Stimulated activated CD4-positive, alpha-beta T cell treated with anti-CD3 and anti-CD28 coated beads, Interleukin-1b, Interleukin-23, amount 100 ng/mL, for 1 hour (primary cell): ENCODE measurements at places on chromosomes 2 and 18.

GRCh38 chr2:16127958-16128357 lies 187.6 kb downstream of the MYCN start:
- DNase-seq: no peak

- DNase-seq: no peak
Measured at GRCh38 chr2:213065583-213066442, 85.6 kb downstream of the IKZF2 start.

DNA sequence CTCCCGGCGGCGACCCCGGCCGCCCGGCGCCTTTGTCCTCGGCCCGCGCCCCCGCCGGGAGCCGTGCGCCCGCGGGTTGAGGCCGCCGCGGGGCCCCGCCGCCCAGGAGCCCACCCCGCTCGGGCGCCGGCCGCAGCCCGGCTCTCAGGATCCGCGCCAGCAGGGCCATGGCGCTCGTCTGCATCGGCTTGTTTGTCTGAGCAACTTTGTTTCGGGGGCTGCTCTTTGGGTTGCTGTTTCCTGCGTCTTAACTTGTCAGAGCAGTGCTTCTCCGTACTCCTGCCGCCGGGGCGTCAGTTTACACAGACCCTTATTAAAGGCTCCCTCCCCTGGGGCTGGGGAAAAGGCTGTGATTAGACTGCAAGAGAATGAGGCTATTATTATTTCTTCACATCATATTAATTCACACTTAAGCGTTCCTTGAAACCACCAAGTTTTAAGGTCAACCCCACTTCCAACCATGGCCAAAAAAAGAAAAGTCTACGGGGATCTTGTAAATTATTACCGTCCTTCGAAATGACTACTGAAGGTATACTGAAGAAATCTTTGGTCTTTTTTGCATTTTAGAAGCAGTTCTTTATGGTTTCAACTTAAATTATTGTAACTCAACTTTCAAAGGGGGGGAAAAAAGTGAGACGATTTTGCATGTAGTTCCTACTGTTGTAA lies at the start of gene CYP27C1:
TSS of gene CYP27C1 (minus strand) at position 198 of the 666 bp plus-strand sequence. CDS start at position 169, 29 bp downstream.
- DNase-seq: no peak

- DNase-seq: no peak
Measured at GRCh38 chr2:184524551-184525382, 73.6 kb upstream of the ZNF804A start.

GRCh38 chr2:8312861-8313830 lies 368.7 kb upstream of the ID2 start:
- no peak for DNase-seq

DNA sequence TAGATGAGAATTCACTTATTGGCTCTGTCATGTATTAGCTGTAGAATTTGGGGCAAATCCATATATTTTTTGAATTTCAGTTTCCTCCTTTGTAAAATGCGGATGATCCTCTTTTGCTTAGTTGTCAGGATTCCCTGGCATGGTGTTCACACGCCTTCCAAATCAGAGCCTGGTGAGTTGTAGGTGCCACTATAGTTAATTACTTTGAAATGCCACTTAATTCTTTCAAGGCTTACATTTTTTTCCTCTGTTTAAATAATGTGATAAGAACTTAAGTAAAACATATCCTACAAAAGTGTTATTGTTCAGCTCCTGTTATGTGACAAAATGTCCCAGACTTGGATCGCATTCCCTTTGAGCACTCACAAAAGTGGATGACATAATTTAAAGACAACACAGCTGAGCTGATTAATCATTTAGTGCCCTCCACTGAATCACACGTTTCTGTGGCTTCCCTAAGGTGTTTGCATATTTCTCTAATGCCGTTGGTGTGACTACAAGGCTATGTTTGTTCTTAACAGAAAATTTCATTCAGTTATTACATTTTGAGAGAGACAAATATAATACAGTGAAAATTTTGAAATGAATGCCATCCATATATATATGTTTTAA lies 471.2 kb upstream of the CHST9 start:
- no peak for DNase-seq

DNA sequence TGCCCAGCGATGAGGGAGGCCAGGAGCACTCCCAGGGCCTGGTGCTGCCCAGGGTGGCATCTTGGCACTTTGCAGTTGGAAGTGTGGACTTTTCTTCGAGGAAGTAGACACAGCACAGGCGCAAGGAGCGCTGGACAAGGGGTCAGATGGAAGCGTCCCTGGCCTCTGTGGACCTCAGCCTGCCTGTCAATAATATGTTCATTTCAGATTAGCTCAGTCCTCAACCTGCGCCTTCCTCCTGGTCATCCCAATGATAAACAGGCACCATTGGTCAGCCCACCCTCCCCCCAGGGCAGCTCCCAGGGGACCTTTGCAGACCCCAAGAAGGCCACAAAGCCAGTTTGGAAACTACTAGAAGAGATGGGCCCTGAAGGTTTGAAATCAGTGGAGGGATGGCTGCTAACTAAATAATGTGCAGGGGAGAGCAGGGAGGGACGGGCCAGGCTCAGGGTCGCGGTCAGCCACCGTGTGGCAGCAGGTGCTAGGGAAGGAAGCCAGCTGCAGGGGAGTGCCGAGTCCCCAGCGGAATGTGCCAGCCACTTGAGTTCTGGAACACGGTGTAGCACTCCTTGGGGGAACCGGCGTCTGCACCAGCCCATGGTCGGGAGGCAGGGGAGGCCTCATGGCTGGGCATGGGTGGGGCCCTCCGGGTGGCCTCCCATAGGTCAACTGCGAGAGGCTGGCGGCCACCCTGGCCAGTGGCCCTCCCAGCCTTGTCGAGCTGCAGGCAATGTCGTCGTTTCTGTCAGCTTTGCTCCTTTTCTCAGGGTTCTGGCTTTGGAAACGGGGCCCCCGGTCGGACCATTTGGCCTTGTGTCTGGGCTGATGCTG lies 59.9 kb downstream of the ADI1 start:
- no peak for DNase-seq

DNA sequence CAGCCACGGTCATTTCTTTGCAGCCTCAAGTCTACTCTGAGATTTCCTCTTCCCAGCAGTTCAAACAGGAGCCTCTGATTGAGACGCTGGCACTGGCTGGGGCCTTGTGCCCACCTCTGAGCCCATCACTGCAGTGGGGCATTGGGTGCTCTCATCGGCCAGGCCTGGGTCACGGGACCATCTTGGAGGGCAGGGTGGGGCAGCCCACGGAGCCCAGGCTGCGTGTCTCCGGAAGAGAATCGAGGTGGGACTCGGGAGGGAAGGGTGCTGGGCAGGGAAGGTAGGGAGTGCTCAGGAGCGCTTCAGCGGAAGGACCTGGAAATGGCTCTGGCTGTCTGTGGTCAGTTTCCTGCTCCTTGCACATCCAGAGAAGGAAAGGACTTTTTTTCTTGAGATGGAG lies 82.4 kb downstream of the RTP5 start:
- no peak for DNase-seq

DNA sequence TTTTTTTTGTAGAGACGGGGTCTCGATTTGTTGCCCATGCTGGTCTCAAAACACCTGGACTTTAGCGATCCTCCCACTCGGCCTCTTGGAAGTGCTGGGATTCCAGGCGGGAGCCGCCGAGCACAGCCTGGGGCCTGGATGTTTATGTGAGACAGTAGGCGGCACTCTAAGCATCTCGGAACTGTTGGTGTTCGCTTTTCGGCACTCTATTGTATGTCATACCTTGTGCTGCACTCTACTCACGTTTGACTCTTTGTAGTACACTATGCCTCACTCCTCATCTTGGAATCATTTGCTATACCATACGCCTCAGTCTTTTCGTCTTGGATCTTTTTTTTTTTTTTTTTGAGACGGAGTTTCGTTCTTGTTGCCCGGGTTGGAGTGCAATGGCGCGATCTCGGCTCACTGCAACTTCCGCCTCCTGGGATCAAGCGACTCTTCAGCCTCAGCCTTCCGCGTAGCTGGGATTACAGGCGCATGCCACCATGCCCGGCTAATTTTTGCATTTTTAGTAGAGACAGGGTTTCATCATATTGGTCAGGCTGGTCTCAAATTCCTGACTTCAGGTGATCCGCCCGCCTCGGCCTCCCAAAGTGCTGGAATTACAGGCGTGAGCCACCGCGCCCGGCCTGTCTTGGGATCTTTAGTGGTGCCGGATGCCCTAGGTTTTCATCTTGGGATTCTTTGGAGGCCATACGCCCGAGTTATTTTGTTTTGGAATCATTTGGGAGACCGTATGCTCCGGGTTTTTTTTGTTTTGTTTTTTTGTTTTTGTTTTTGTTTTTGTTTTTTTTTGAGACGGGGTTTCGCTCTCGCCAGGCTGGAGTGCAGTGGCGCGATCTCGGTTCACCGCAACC lies 24.2 kb upstream of the ZDBF2 start:
- DNase-seq: no peak

- DNase-seq: no peak
Measured at GRCh38 chr2:122805346-122805745, 1049.9 kb downstream of the TSN start.

DNA sequence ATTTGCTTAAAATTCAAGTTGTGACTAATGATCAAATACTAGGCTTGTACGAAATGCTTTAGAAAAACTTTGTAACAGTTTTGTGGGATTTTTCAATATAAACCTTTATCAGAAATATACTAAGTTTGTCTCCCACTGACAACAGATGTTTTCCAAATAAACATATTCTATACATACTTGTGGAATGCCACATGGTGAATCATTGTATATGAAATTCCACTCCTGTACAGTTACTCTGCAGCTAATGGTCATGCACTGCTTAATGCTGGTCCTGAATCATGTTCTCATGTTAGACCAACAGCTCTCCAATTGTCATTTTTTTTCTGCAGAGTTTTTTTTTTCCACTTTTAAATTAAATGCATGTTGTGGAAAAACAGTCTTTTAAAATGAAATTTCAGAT lies 90.1 kb downstream of the DPP4 start:
- no peak for DNase-seq

- DNase-seq: no peak
Measured at GRCh38 chr2:118565301-118565700, 282.1 kb downstream of the EN1 start.

DNA sequence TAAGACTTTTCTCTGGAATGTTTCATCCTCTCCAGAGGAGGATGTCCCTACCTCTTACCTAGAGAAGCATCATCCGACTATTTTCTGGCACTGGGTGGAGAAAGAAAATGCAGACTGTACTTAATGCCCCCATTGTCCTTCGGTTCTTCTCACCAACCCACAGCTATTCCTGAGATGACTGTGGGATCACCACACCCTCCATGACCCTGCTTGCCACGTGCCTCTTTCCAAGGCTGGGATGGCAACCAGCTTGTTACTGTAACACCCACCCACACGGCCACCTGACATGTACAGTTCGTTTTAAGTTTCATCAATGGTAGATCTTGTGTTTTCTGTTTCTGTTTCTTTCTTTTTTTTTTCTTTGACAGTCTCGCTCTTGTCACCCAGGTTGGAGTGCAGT lies 365.2 kb downstream of the FBXO15 start:
- DNase-seq: no peak

DNA sequence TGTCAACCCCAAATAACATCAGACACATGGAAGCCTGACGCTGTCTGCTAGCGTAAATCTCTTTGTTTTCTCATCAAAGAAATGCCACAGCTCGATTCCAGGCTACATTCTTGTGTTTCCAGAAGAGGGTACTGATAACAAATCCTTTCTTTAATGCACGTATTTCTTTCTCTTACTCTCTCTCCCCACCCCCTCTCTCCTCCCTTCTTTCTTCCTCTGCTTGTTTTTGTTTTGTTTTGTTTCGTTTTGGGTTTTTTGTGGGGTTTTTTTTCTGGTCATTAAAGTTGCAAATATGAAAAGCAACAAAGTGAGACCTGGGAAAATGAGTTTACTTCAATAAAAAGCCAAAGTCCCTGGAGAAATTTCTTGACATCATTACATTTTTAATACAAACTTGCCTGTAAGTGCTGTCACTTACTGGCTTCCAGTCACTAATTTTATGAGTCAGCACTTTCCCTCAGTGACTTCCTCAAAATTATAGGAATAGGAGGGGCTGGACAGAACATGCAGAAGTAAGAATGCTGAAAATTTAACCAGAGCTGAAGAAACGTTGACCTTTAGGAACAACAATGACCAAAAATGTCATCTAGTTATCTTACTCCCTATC lies 106.7 kb upstream of the NABP1 start:
- no peak for DNase-seq

DNA sequence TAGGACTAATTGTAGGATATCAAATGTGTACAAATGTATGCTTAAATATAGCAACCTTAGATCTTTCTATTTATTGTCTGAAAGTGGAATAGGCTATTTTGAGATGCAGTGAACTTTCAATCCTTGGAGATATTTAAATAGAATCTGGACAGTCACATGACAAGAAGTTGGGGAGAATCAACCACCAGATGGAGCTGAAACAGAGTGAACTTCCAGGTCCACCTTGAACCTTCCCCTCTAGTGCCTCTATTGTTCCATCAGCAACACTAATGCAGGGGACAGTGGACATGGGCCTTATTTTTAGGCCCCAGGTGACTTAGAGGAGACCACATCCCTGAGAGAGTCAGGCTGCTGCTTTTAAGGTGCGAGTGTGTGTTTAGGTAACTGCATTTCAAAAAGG lies 37.0 kb upstream of the CRIM1 start:
- no peak for DNase-seq

DNA sequence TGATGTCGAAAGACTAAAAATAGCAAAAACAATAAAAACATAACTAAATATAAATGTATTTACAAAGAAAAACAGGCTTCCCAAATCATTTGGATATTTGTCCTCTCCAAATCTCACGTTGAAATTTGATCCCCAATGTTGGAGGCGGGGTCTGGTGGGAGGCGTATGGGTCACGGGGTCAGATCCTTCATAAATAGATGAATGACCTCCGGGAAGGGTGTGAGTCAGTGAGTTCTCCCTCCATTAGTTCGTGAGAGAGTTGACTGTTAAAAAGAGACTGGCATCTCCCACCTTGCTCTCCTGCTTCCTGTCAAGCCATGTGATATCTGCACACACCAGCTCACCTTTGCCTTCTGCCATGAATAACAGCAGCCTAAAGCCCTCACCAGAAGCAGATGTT lies 703.0 kb downstream of the TMEM182 start:
- DNase-seq: no peak

- DNase-seq: no peak
Measured at GRCh38 chr2:198326431-198326830, 522.0 kb downstream of the PLCL1 start.

DNA sequence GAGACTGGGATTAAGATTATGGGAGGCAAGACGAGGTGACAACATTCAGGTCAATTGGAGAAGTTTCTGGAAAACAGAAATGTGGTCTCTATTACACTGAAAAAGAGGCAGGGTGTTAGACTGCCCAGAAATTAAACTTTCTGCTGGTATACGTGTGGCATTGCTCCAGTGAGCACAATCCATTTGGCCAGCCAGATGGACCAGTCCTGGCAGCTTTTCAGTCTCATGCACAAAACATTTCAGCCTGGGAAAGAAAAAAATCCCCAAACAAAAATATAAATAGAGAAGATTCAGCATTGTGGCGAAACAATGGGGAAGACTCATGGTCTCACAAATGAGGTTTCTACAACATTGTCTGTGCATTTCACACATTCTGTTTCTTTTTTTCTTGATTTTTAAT lies 113.9 kb downstream of the HNMT start:
- DNase-seq: no peak
